Stimulated activated CD4-positive, alpha-beta T cell treated with anti-CD3 and anti-CD28 coated beads, Interleukin-15, amount 100 ng/mL, for 24 hours (primary cell): ENCODE measurements at places on chromosomes 4 and X.
A peak's percentile ranks its signal among the peaks of the same experiment; 100 is the strongest.

DNA sequence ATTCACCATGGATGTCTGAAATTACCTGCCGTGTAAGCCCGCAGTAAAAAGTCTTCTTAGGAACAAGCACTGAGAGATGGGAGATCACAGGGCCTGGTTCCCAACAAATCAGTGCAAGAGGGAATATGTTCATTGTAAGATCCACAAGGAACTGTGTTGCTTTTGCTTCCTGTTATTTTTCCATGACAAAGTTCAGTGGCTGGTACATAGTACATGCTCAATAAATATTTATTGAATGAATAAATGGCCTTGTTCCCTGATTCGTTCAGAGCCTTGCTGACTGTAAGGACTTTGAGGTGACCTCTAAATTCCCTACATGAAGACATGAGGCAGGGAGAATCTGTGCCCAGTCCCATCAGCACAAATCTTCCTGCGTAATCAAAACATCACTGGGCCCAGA lies 7.4 kb downstream of the TMEM31 start:
- DNase-seq: no peak

GRCh38 chrX:50609796-50610195 lies 139.2 kb upstream of the DGKK start:
- no peak for DNase-seq

- DNase-seq: no peak
These were observed 43.7 kb downstream of the FHDC1 start for GRCh38 chr4:152979731-152980330.

GRCh38 chrX:123184866-123185276 lies 793 bp downstream of the GRIA3 start:
- DNase-seq: no peak

DNA sequence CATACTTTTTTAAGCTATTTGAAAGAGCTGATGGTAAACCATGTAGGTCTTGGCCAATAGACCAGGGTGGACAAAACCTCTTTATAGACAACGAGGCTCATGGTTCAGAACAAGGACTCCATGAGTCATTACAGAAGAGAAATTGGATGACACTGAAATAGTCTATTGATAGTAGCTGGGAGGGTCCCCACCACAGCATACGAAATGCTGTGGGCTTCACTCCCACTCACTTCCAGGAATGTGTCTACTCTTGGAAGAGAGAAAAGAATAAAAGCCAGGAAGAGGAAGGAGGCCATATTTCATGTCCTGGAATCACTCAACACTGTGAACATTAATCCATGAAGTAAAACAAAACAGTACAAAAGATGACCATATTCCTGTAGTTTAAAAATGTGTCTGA lies 82.3 kb upstream of the MXRA5 start:
- DNase-seq: no peak

DNA sequence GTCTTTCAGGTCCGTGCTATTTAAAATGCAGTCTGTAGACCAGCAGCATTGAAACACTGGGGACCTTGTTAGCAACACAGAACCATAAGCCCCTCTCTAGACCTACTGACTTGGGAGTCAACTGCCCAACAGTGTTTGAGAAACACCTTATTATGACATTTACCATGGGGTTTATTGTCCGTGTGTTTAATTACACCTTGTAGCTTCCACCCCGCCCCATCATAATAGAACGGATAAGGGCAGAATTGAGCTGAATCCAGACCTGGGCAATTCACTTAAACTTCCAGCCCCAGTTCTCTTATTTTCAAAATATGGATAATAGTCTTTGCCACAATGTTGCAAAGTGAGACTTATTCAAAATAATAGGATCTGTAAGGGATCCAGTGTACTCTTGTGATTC lies 30.6 kb upstream of the CLNK start:
- DNase-seq: no peak

GRCh38 chr4:2722033-2722432 lies 34.1 kb downstream of the TNIP2 start:
- no peak for DNase-seq

DNA sequence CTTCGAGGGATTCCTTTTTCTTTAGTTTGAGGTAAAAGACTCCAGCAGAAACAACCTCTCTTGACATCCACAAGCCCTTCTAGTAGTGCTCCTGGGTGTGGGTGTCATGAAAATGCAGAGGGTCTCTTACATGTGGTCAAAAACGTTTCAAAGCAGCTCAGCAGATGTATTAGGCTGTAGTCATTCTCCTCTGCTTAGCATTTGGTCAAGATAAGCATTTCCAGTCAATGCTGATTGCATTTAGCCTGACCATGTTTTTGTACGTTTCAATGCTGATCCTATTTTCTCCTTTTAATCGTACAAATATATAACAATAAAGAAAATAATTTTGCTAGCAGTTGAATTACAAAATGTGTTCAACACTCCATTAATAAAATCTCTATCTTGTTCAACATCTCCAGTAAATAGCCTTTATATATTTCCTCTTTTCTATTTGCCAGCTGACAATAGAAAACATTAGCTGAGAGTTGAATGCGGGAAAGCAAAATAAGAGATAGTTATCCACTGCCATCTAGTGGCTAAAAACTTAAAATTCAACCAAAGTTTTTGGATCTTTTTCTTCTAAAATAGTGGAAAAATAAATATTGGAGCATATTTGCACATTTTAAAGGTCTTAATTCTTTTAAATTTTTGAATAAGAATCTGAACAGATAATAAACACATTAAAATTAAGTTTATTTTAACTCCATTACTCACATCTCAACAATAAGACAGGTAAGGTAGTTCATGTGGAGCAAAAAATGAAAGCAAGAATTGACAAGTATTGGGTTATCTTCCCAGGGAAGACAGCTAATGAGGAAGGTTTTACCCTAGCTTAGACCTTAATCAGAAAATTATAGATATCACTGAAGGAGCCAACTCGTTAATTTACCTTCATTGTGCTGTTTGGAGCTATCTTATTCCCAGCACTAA lies 15.2 kb upstream of the PACRGL start:
- DNase-seq: no peak

DNA sequence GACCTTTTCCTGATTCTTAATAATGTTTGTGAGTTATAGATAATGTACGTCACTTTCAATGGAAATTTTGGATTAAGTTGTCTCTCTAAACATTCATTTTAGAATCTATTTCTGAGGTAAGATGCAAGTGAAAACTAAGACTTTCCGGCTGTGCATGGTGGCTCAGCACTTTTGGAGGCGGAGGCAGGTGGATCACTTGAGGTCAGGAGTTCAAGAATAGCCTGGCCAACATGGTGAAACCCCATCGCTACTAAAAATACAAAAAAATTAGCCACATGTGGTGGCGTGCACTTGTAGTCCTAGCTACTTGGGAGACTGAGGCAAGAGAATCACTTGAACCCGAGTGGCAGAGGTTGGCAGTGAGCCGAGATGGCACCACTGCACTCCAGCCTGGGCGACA lies 524.6 kb upstream of the SLIT2 start:
- no peak for DNase-seq

DNA sequence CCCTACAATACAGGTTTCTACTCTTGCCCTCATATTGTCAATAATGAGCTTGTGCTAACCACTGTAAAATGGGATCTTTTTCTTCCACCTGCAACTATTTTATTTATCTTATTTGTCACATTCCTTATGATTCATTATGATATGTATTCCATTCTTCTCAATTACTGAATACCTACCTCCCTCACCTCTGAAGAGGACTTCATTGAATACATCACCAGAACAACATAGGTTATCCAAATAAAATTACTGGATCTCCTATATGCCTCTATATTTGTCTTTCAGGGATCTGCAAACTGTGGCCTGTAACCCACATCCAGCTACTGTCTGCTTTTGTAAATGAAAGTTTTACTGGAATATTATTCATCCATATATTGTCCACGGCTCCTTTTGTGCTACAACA lies 41.3 kb downstream of the STPG2 start:
- DNase-seq: no peak

GRCh38 chr4:172142281-172142741 lies 329.1 kb downstream of the GALNTL6 start:
- no peak for DNase-seq

DNA sequence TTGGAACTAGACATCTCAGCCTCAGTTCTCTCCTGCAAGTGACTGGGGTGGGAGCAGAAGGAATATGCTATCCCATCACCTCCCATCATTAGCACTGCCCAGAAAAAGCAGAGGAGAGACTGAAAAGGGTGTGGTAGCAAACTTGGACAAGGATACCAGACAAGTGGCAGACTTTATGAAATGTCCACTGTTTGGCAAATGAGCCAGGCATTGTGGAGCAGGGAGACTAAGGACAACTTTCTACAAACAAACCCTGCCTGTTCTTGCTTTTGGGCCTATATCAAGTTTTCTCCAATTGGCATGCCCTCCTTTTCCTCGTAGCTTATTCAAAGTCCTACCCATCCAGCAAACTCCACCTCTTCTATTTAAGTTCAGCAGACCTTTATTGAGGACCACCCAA lies 41.6 kb downstream of the ZCCHC12 start:
- no peak for DNase-seq

GRCh38 chrX:49912086-49912485 lies 10.3 kb upstream of the CLCN5 start:
- DNase-seq: no peak

- no peak for DNase-seq
These were observed 108.3 kb downstream of the TENM3 start for GRCh38 chr4:182351485-182351884.

DNA sequence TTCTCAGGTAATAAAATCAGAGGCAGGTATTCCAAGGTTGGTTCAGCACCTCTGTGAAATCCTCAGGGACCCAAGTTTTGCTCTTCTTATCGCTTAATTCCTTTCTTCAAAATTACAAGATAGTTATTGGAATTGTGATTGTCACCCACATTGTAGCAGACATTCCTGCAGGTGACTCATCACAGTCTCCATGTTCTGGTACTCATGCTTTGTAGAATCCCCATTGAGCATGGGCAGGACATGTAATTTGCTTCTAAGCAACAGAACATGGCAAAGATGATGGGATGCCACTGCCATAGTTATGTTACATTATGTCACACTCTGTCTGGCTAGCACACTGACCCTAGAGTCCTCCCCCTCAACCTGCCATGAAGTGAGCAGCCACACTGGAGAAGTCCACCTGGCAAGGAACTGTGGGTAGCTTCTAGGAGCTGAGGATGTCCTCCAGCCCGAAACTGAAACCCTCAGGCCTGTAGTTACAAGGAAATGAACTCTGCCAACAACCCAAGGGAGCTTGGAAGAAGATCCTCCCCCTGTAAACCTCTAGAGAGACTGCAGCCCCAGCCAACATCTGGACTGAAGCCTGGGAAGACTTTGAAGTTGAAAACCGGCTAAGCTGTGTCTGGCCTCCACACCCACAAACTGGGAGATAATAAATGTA lies 58.3 kb upstream of the GUCY1A1 start:
- no peak for DNase-seq

GRCh38 chr4:186724058-186724863 lies 605 bp upstream of the FAT1 start:
- no peak for DNase-seq

DNA sequence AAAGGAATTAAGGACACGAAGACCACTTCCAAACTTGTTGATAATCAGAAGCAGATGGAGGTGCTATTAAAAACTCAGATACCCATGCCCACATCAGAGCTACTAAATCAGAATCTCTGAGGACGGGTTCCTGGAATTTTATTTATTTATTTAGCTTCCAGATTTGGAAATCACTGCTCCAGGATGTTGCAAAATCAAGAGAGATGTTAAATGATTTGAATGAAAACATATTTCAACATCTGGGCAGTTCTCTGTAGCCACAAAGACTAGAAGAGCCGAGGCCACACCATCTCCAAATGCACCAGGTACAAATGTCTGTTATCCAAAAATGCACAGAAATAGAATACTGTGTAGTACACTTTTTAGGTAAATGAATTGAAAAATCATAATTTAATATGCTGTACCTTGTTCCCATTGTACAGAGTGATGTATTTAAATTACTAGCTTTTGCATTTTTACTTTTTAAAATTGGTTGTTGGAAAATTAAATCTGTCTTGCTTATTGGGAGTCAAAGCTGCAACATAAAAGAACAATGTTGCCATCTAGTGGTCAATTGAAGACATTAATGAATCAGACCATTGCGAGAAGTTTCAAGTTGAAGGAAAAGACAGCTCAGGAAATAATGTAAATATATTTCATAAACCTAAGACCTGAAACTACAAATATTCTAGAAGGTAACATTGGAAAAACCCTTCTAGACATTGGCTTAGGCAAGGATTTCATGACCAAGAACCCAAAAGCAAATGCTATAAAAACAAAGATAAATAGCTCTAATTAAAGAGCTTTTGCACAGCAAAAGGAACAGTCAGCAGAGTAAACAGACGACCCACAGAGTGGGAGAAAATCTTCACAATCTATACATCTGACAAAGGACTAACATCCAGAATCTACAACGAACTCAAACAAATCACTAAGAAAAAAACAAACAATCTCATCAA lies 151.3 kb upstream of the TTC29 start:
- no peak for DNase-seq

- peak; percentile 74 for DNase-seq
These were observed 752 bp downstream of the SEPTIN11 start for GRCh38 chr4:76950052-76950955.

DNA sequence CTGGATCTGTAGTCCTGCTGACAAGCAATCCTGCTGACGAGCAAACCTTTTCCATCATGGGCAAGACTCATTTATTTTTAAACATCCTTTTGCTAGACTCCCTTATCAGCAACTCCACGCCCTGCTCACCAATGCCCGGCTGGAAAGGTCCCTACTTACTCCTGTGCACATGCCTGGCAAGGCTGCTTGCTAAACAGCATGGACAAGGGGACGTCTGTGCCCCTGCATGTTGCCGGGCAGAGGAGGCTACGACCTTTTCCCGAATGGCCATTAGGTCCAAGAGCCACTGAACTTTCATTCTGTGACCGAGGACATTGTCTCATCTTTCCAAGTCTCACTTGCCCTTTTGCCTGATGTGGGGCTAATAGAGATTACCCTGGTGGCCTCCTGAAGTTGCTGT lies 98.6 kb downstream of the MGST2 start:
- DNase-seq: no peak

DNA sequence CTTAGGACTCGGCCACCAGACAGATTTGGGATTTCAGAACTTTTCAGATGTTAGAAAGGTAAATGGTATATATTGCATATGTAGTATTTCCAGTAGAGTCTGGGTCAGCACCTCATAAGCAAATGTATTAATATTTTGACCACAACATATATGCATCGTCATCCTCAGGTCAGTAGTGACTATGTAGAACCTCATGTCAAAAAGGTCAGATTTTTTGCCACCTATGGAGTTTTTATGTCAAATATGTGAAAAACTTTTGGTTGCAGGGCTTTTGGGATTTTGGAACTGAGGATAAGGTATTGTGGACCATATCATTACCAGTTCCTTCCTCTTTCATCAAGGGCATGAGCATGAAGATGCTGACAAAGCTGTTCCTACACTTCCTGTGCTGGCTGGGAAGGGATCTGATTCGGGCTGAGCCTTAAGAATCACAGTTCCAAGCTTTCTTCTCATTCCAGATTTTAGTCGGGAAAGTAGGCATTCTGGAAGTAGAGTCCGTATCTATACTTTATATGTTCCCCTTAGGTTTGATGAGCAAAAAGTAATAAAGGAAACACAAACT lies 183.0 kb upstream of the PGRMC2 start:
- DNase-seq: no peak

GRCh38 chr4:3179126-3179706 lies 69.7 kb upstream of the MSANTD1 start:
- no peak for DNase-seq

GRCh38 chr4:69321153-69321729 lies 41.0 kb downstream of the UGT2B28 start:
- no peak for DNase-seq
